Brain microvascular endothelial cell (primary cell): ENCODE measurements at places on chromosomes 4 and X.

DNA sequence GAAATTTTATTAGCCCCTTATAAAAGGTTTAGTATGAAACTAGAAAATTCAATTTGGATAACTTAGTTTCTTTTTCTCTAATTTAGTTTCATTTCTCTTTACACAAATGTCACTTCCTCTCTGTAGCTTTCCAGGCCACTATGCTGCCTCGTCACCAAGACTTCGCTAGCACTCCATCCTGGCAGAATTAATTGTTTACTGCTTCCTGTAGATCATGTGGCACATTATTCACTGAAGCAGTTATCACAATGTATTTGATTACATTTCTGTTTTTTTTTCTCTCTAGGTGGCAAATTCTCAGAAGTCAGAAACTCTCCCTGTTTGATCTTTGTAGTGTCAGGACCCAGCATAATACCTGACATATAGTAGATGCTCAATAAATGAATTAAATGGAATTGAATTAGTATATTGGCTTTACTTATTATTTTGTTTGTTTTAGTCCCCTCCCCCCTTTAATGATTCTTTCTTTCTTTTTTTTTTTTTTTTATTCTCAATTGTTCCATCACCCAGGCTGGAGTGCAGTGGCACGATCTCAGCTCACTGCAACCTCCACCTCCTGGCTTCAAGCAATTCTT, 9.3 kb upstream of the SAT1 start:
- no peak for DNase-seq

GRCh38 chr4:27720010-27720766, 859.5 kb downstream of the STIM2 start:
- DNase-seq = no peak

DNA sequence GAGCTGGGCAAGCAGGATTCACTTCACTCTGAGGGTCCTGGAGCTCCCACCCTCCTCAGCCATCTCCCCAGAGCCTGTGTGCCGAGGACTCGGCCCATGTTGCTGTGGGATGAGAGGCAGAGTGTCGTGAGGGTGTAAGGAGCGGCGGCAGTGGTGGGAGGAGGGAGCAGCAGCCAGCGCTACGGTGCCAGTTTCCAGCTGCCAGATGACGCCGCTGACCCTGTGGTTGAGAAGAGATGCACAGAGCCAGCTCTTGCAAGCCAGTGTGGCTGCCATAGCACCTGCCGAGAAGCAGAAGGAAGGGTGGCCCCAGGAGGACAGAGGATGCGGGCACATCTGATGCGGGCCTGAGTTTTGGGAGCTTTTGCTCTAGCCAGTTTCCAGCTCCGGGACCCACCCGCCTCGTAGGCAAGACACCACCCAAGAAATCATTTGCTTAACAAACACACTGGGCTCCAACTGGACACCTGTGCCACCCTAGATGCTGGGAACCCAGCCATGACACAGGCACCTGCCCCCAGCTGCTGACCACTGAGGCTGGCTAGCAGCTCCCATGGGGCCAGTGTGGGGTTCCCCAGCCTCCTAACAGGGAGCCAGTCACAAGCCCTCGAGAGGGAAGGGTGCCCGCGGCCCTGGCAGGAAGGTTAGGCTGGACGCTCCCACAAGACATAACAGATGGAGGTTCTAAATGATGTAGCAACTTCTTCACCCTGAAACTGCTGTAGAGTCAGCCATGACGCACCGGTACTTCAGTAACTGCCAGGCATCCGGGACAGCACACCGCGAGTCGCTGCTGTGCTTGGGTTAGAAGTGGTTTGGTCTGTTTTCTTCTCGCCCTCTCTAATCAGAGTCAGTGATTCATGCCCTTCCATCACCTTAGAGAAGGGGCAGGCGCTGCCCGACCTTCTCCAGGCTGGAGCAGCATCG, 8.9 kb downstream of the MSANTD1 start:
- no peak for DNase-seq

DNA sequence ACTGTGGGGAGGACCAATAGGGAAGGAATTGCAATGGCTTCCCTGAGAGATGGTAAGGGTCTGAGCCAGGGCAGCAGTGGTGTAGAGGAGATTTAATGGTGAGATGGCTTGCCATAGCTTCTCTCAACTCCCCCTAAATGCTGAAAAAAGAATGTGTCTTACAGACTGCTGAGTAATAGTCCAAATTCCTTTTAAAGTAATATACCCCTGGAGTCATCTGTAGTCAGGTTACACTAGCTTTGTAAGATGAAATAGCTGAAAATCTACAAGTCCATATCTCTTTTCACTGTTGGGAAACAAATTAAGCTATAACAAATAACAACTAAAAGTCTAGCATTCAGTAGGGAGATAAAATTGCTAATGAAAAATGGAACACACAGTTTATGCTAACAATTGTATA, 33.5 kb downstream of the MAPK10 start:
- no peak for DNase-seq

DNA sequence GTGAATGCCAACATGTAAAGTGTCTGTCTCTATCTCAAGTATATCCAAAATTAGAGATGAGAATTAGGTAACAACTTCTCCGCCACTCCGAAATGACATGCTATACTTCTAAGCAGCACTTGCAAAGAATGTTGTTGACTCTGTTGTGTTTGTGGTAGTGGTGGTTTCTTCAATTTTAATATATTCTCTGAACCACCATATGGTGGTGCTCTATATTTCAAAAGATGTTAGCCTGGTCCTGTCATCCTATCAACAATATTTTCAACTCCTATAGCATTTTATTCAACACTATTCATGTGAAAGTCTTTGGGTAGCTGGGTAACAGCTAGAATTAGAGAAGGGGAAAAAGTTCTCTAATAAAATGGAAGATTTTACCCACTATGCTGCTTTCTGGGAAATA, 1622.8 kb upstream of the IGFBP7 start:
- DNase-seq = no peak

DNA sequence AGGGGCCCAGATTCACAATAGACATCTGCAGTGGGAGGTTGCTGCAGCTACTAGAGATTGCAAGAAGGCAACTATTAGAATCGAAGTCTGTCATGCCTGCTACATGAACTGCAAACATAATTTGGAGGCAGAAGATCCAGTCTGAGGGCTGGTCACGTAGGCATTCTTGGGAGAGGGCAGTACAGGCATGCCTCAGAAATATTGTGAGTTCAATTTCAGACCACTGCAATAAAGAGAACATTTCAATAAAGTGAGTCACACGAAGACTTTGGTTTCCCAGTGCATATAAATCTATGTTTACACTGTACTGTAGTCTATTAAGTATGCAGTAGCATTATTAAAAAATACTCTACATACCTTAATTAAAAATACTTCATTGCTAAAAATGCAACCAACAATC, 585.8 kb upstream of the FAT1 start:
- DNase-seq = peak; percentile 66

GRCh38 chr4:74202062-74202586, 44.2 kb downstream of the MTHFD2L start:
- DNase-seq = no peak

GRCh38 chr4:37876156-37876555, 14.7 kb upstream of the TBC1D1 start:
- DNase-seq = no peak

DNA sequence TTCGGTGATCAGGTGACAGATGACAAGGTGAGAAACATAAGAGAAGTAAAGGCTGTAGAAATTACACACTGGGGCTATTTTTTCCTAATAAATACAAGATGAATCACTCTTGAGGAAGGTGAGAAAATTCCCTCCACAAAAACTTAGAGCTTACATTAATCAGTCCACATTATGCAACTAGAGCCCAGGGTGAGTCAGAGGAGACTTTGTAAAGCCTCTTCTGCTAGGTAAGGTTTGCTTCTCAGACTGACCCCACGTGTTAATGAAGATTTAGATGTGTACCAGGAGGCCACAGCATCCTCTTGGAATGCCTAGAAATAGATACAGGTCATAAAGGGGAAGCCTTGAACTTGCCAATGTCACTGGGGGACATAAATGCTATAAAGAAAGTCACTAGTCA, 396.0 kb upstream of the SMIM31 start:
- no peak for DNase-seq

GRCh38 chr4:184934961-184935360, 83.3 kb upstream of the HELT start:
- DNase-seq = no peak

GRCh38 chr4:185841451-185841850, 29.5 kb upstream of the SORBS2 start:
- no peak for DNase-seq

DNA sequence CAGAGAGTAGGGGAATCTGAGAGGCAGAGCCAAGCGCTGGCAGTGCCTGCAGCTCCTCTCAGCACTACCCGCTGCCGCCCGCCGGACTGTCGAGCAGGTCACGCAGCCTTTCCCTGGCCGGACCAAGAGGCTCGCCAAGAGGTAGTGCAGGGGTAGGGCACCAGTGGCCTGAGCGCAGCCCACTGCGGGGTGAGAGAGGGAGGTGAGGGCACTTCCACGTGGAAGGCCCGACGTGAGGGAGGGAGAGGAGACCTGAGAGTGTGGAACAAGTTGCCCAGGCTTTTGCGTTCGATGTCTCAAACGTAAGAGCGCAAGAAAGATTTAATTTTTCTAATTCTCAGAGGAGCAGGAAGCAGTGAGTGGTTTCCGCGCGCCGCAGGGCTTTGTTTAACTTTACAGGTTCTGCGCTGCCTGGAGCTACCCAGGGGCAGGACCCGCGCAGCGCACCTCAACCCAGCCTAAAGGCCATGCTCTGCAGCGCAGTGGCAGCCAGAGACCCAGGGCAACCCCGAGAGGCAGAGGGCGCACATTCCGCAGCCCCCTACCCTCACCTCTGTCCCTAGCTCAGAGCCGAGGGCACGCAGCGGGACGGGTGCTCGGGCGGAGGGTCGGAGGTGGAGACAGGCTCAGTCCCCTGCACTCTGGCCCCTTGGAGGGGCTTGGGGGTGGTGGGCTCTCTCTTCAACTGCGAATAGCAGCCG, 14.9 kb downstream of the ARHGAP36 start:
- DNase-seq = no peak

DNA sequence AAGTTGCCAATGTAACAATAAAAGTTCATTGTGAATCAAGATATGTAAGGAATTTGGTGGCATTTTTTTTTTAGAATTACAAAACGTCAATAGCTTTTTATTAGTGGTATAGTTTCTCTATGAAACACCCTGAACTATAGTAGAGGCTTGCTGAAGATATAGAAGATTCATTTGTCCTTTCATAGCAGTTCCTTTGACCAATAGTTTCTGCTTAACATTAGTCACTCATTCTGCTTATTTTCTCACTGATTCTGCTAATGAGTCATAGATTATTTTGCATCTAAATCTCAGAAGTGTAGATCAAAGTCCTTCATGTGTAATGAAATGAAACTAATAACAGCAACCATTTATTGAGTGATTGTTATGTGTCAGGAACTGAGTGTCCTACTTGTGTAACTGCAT, 205.0 kb upstream of the TET2 start:
- DNase-seq = no peak

DNA sequence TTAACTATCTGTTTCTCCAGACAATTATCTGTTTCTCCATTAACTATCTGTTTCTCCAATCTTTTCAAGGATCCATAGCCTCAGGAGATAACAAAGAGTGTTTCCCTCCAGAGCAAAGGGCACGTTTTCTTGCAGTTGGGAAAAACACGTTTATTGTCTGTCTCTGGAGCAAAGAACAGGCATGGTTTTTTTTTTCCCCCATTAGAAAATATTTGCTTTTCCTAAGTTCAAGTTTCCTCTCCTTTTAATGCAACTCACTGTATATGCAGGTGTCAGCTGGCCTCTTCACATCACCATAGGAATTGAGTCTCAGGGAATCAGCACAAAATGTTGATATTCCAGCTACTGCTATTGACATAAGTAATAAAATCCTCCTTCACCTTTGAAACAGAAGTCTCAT, 984.4 kb downstream of the RAB28 start:
- DNase-seq = no peak

DNA sequence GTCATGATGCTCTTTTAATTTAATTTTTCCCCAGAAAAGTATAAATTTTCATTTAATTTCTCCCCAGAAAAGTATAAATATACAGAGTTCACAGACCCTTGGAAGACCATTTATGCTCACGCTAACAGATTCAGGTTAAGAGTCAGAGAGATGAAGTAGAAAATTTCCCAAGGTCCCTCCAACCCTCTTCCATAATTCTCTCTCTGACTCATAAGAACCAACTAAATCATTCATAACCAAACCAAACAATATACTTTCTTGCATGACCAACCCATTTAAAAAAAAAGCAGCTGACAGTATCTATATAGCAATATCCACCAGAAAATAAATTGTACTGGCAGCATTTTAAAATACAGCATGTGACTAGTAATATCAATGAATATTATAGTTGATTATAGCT, 3.9 kb downstream of the KLHL8 start:
- no peak for DNase-seq

DNA sequence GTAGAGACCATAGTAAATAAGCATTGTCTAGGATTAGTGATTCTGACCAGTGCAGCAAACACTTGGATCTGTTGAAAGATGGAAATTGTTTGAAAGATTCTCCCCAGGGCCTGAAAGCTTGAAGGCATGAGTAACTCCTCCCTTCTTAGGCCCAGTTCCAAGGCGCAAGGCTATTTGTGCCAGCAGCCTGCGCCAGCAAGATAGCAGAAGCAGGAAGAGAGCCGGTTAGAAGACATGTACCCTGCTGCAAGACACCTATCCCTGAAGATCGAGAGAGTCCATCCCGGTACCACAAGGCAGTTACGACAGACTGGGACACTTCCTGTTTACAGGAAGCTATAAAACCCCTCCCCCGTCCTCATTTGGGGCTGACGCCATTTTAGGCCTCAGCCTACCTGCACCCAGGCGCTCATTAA, 72.4 kb upstream of the JADE1 start:
- DNase-seq = no peak

GRCh38 chr4:113469023-113469390, 292.5 kb downstream of the CAMK2D start:
- DNase-seq = no peak

DNA sequence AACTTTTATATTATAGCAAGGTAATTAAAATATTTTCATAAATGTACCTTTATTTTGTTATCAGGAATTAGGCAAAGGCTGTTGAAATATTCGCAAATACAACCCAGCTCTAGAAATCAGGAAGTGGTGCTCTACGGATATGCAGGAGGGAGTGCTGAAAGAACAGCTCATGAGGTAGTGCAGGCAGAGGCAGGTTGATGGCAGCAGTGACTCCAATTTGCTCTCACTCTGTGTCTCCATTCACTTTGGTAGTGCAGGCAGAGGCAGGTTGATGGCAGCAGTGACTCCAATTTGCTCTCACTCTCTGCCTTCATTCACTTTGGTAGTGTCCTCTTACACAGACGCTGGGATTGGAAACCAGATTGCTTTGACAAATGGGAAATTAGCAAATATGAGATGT, 277.9 kb downstream of the TRIML1 start:
- no peak for DNase-seq

GRCh38 chr4:10732914-10733415, 48.4 kb upstream of the CLNK start:
- no peak for DNase-seq
